ENCODE measurements at places on chromosomes 2 and 18. TPM values are rescaled to one million over a fixed set of nuclear protein-coding genes. Genes with fewer than 3 reads are reported as not detected.

- peak; percentile 5 for DNase-seq
- H3K4me1 ChIP-seq, result peaks cover 3% of the 10 kb centered on the region
- H3K27ac ChIP-seq, result no peak overlapping the region
- H3K36me3 ChIP-seq, result no peaks in the 10 kb centered on the region
- peaks cover 10% of the 10 kb centered on the region for H3K27me3 ChIP-seq
Measured at GRCh38 chr2:128452536-128453530, 134.2 kb upstream of the HS6ST1 start.

ALLC gene
- total RNA-seq, result 0.16 TPM

GRCh38 chr2:188345426-188345825, 53.8 kb downstream of the GULP1 start:
- H3K27ac ChIP-seq, result no peak overlapping the region
- no peak overlapping the region for H3K4me3 ChIP-seq
- H3K4me1 ChIP-seq, result no peaks in the 10 kb centered on the region
- H3K27me3 ChIP-seq, result no peaks in the 10 kb centered on the region
- no peaks in the 10 kb centered on the region for H3K36me3 ChIP-seq

RESP18 gene
- total RNA-seq, result not detected

CHRND gene
- not detected for total RNA-seq

DNA sequence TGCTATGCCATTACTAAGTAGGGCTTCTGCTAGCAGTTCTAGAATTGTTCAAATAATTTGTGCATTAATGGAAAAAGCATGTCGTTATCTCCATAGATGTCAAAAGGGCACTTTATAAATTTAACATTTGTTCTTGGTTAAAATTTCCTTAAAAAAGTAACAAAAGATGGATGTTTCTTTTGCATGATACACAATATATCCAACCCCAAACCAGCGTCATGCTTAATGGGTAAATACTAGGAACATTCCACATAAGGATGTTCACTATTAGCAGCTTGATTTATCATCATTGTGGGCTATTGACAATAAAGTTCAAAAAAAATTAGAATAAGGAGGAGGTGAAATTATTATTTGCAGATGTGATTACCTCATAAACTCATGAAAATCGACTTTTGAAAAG, 79.7 kb downstream of the GREB1L start:
- no peaks in the 10 kb centered on the region for H3K36me3 ChIP-seq
- no peaks in the 10 kb centered on the region for H3K27me3 ChIP-seq
- DNase-seq, result no peak
- no peak overlapping the region for H3K4me3 ChIP-seq
- H3K4me1 ChIP-seq, result no peaks in the 10 kb centered on the region

GRCh38 chr18:35084494-35085449, 43.6 kb downstream of the MAPRE2 start:
- no peak for DNase-seq
- no peak overlapping the region for H3K4me3 ChIP-seq
- H3K27ac ChIP-seq, result no peak overlapping the region
- no peaks in the 10 kb centered on the region for H3K27me3 ChIP-seq
- peaks cover 7% of the 10 kb centered on the region for H3K36me3 ChIP-seq
- H3K4me1 ChIP-seq, result peaks cover 3% of the 10 kb centered on the region

- peaks cover 82% of the 10 kb centered on the region for H3K27me3 ChIP-seq
- DNase-seq, result no peak
- no peak overlapping the region for H3K27ac ChIP-seq
- no peak overlapping the region for H3K4me3 ChIP-seq
Measured at GRCh38 chr2:121242175-121242875, 42.7 kb downstream of the TFCP2L1 start.

DNA sequence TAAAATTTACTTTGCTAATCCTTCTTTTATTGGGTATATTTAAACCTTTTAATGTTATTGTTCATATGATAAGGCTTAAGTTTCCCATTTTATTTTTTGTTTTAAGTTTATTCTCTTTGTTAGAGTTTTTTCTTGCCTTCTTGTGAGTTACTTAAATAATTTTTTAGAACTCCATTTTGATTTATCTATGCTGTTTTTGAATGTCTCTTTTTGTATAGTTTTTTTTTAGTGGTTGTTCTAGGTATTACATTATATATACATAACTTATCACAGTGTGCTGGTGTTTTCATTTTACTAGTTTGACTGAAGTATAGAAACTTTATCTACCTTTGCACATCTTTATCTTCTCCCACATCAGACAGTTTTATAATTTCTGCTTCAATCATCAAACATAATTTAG, 49.4 kb upstream of the TGFA start:
- no peak for DNase-seq
- H3K4me1 ChIP-seq, result no peaks in the 10 kb centered on the region
- no peaks in the 10 kb centered on the region for H3K36me3 ChIP-seq
- H3K4me3 ChIP-seq, result no peak overlapping the region
- peaks cover 8% of the 10 kb centered on the region for H3K27me3 ChIP-seq

GRCh38 chr18:45049578-45050319, 369.1 kb downstream of the SETBP1 start:
- H3K4me1 ChIP-seq, result peaks cover 1% of the 10 kb centered on the region
- H3K4me3 ChIP-seq, result no peak overlapping the region
- H3K36me3 ChIP-seq, result peaks cover 2% of the 10 kb centered on the region
- H3K27me3 ChIP-seq, result no peaks in the 10 kb centered on the region

- DNase-seq, result peak; percentile 3
- H3K27me3 ChIP-seq, result no peaks in the 10 kb centered on the region
- H3K4me3 ChIP-seq, result no peak overlapping the region
Measured at GRCh38 chr2:95272299-95272751, 1.9 kb upstream of the PROM2 start.

DNA sequence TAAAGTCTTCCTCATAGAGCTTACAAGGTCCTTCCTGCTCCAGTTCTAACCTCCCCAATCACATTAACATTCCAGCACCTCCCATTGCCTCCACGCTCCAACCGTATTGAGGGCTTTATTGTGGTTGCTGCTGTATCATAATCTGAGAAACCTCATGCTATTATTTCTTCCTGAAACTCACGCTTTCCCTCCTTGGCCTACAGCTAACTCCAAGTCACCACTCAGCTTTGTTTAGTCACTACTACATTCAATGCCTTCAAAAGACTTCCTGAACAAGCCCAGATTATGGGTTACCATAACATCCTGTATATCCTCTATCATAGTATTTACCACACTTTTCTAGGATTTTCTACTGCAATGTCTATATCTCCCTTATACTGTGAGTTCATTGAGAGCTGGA, 230.4 kb downstream of the IKZF2 start:
- peaks cover 18% of the 10 kb centered on the region for H3K4me1 ChIP-seq
- H3K36me3 ChIP-seq, result no peaks in the 10 kb centered on the region
- H3K27ac ChIP-seq, result no peak overlapping the region
- DNase-seq, result no peak

OTOF gene
- 0.11 TPM for total RNA-seq

MALL gene
- 6.9 TPM for total RNA-seq

SRD5A2 gene
- not detected for total RNA-seq

MDH1B gene
- 2.8 TPM for total RNA-seq

GRCh38 chr2:128793404-128793803, 474.7 kb upstream of the HS6ST1 start:
- DNase-seq, result no peak
- peaks cover 1% of the 10 kb centered on the region for H3K4me1 ChIP-seq
- H3K27me3 ChIP-seq, result peaks cover 9% of the 10 kb centered on the region
- H3K36me3 ChIP-seq, result no peaks in the 10 kb centered on the region
- no peak overlapping the region for H3K27ac ChIP-seq

MAB21L4 gene
- 12.5 TPM for total RNA-seq

SLC30A3 gene
- not detected for total RNA-seq

DNA sequence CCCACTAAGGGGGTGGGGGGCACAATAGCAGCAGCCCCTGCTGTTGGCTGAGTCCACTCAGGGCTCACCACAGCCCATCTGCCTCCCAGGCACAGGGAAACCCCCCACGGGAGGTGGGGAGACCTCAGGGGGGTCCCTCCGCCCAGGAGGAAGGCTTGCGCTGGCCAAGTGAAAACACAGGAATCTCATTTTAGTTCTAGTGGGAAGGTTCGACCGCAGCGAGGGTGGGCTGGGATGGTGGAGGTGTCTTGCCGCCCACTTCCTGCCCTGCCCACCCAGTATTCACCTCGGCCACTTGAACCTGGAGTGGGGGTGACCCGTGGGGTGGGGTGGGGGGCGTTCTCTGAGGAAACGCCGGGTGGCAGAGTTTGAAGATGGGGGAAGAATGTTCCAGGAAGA, 6.9 kb upstream of the BOK start:
- H3K27ac ChIP-seq, result no peak overlapping the region
- H3K27me3 ChIP-seq, result peaks cover 40% of the 10 kb centered on the region
- peaks cover under 1% of the 10 kb centered on the region for H3K36me3 ChIP-seq
- peaks cover 3% of the 10 kb centered on the region for H3K4me1 ChIP-seq
- H3K4me3 ChIP-seq, result no peak overlapping the region
- no peak for DNase-seq

DNA sequence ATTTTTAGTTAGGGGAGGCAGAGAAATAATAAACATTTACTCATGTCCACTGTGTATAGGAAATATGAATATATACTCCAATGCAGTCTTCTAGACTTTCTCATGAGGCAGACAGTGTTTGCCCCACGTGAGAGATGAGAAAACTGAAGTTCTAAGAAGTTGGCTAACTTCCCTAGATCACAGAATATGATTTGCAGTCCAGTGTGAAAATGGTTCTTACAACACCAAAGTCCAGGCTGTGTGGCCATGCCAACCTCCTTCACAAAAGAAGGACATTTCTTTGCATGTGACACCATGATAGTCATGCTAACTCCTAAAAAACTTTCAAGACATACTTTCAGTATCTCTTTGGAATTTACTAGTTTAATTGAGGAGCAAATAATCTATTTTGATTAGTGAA, 143.7 kb downstream of the IRS1 start:
- H3K36me3 ChIP-seq, result no peaks in the 10 kb centered on the region
- no peak overlapping the region for H3K27ac ChIP-seq
- peaks cover 22% of the 10 kb centered on the region for H3K4me1 ChIP-seq
- H3K4me3 ChIP-seq, result no peak overlapping the region
- H3K27me3 ChIP-seq, result no peaks in the 10 kb centered on the region

SIGLEC15 gene
- not detected for total RNA-seq

SLC40A1 gene
- total RNA-seq, result 14.6 TPM

MYO5B gene
- 44.1 TPM for total RNA-seq

ALS2 gene
- 50.2 TPM for total RNA-seq

- no peak overlapping the region for H3K4me3 ChIP-seq
- DNase-seq, result no peak
- H3K27ac ChIP-seq, result no peak overlapping the region
- H3K4me1 ChIP-seq, result peaks cover 4% of the 10 kb centered on the region
- H3K36me3 ChIP-seq, result no peaks in the 10 kb centered on the region
Measured at GRCh38 chr2:154403242-154403790, 295.2 kb upstream of the KCNJ3 start.

DNA sequence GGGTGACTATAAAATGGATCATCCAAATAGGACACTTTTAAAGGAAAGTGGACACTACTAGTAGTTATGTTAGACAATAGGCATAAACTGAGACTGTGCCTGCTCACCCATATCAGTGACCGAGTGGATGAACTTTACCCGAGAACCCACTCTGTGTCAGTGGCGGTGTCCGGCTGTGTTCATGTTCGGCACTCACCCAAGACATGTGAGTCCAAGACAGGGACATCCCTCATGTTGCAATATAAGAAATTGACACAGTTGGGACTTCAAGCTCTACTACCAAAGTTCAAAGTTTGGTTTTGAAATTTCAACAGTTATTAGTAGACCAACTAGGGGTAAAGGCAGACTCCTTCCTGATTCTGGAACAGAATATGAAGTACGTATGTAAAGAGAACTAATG, 326.3 kb upstream of the TNP1 start:
- H3K4me3 ChIP-seq, result no peak overlapping the region
- H3K36me3 ChIP-seq, result no peaks in the 10 kb centered on the region
- H3K4me1 ChIP-seq, result no peaks in the 10 kb centered on the region
- H3K27ac ChIP-seq, result no peak overlapping the region

GRCh38 chr2:10591207-10591606, 98.6 kb downstream of the NOL10 start:
- H3K27ac ChIP-seq, result no peak overlapping the region
- no peak overlapping the region for H3K4me3 ChIP-seq
- peaks cover 29% of the 10 kb centered on the region for H3K36me3 ChIP-seq
- H3K4me1 ChIP-seq, result peaks cover 16% of the 10 kb centered on the region
- H3K27me3 ChIP-seq, result peaks cover 8% of the 10 kb centered on the region

LIMS4 gene
- total RNA-seq, result 1.4 TPM

DNA sequence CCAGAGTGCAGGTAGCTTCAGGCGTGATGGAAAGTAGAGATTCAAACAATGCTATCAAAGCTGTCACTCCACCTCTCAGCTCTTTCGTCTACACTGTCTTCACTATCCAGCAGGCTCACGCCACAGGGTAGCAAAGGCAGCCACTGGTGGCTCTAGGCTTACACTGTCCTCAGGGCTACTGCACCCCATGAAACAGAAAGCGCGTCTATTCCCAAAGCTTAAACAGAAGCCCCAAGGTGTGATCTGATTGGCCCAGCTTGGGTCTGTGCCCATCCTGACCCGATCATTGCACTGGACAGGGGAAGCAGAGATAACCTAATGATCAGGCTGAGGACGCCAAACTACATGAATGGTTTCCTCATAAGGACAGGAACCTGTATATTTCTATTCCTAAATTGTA, 100.1 kb downstream of the PDCL3 start:
- peaks cover 4% of the 10 kb centered on the region for H3K27me3 ChIP-seq
- H3K4me1 ChIP-seq, result no peaks in the 10 kb centered on the region
- H3K27ac ChIP-seq, result no peak overlapping the region

PARD3B gene
- total RNA-seq, result 34.4 TPM

GRCh38 chr18:48989304-48990303, 38.8 kb upstream of the SMAD7 start:
- H3K27me3 ChIP-seq, result peaks cover 12% of the 10 kb centered on the region
- H3K27ac ChIP-seq, result no peak overlapping the region
- no peaks in the 10 kb centered on the region for H3K36me3 ChIP-seq
- peaks cover 23% of the 10 kb centered on the region for H3K4me1 ChIP-seq
- DNase-seq, result no peak

- no peak overlapping the region for H3K27ac ChIP-seq
- H3K27me3 ChIP-seq, result peaks cover 37% of the 10 kb centered on the region
- H3K4me1 ChIP-seq, result peaks cover 29% of the 10 kb centered on the region
- H3K4me3 ChIP-seq, result peak overlapping the region; percentile 54
- H3K36me3 ChIP-seq, result no peaks in the 10 kb centered on the region
Measured at GRCh38 chr2:143937723-143938350, 582.1 kb downstream of the ZEB2 start.

- H3K27me3 ChIP-seq, result peaks cover 6% of the 10 kb centered on the region
- no peaks in the 10 kb centered on the region for H3K36me3 ChIP-seq
- H3K4me3 ChIP-seq, result no peak overlapping the region
- H3K4me1 ChIP-seq, result peaks cover 6% of the 10 kb centered on the region
- H3K27ac ChIP-seq, result no peak overlapping the region
Measured at GRCh38 chr2:12424809-12425208, 291.9 kb upstream of the TRIB2 start.

GRCh38 chr2:234690569-234691213, 193.8 kb upstream of the ARL4C start:
- H3K4me3 ChIP-seq, result no peak overlapping the region
- peaks cover 52% of the 10 kb centered on the region for H3K4me1 ChIP-seq
- H3K27me3 ChIP-seq, result no peaks in the 10 kb centered on the region

All from progenitor cell of endocrine pancreas (in vitro differentiated cells).